ENCODE measurements at places on chromosomes 2 and 18. TPM values are rescaled to one million over a fixed set of nuclear protein-coding genes. Genes with fewer than 3 reads are reported as not detected.
A peak's percentile ranks its signal among the peaks of the same experiment; 100 is the strongest.

DNA sequence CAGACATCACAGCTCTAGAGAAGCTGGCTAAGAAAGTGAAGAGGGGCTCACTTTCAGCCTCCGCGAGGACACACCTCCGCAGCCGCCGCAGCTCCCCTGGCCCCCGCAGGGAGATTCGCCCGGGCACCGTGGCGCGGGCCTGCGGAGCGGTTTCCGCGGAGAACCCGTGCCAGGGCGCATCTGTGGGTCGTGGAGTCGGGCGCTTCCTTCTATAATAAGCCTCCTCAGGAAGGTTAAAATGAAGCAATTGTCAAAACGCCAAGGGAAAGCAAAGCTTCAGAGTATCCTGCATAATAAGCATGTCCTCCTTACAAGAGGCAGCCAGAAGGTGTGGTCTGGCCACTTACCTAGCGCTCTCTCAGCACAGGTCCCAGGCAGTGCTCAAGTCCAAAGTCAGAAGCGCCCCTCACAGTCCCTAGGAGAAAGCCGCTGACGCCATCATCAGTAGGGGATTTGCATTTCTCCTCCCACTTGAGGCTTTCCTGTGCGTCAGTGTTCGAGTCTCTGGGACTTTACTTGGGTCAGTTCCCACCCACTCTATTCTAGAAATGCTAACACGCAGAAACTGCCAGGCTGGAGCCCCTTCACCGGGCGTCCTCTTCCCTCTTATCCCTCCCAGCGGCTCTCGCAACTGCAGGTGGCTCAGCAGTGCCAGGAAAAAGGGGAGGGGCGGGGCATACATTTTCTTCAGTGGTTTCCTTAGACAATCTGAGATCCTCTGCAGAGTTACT lies at the start of gene STAT4:
TSS of gene STAT4 (minus strand) at position 395 of the 731 bp plus-strand sequence. CDS start 2,791 bp downstream, outside the sequence.
- no peaks in the 10 kb centered on the region for H3K4me1 ChIP-seq
- DNase-seq, result peak; percentile 24
- peak within 1 kb of the TSS; percentile 24 for H3K4me3 ChIP-seq
- H3K36me3 ChIP-seq, result no peaks in the 10 kb centered on the region
- no peaks in the 10 kb centered on the region for H3K27me3 ChIP-seq

GRCh38 chr2:31467426-31467825 lies 52.9 kb upstream of the XDH start:
- H3K4me1 ChIP-seq, result no peaks in the 10 kb centered on the region
- DNase-seq, result no peak
- H3K27ac ChIP-seq, result no peak overlapping the region
- no peaks in the 10 kb centered on the region for H3K27me3 ChIP-seq
- H3K36me3 ChIP-seq, result no peaks in the 10 kb centered on the region
- no peak overlapping the region for H3K4me3 ChIP-seq

- no peaks in the 10 kb centered on the region for H3K36me3 ChIP-seq
- no peak within 1 kb of the TSS for H3K27ac ChIP-seq
- peaks cover 13% of the 10 kb centered on the region for H3K27me3 ChIP-seq
- H3K4me1 ChIP-seq, result no peaks in the 10 kb centered on the region
Observed at GRCh38 chr2:70553584-70554337, at the start of gene TGFA. TGFA (minus strand) TSS chr2:70553826; CDS start chr2:70553767, 59 bp downstream.

DNA sequence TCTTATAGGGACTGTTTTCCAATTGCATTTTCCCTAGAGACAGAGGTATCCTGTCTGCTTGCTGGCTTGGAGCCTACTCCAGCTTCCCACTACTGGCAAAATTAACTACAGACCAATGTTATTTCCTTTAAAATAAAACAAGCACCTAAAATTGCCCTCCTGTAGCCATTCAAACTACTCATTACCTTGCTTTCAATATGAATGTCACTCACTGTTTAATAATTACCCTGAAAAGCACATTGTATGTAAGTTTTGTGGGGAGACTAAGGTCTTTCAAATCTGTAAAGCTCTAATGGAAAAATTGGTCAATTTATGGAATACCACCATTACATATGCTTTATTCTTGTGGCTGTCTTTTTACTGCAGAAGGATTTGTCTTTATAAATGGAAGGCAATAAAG lies 87.3 kb downstream of the DOCK10 start:
- H3K27me3 ChIP-seq, result no peaks in the 10 kb centered on the region
- H3K27ac ChIP-seq, result no peak overlapping the region
- no peaks in the 10 kb centered on the region for H3K36me3 ChIP-seq
- no peak overlapping the region for H3K4me3 ChIP-seq
- no peak for DNase-seq

DNA sequence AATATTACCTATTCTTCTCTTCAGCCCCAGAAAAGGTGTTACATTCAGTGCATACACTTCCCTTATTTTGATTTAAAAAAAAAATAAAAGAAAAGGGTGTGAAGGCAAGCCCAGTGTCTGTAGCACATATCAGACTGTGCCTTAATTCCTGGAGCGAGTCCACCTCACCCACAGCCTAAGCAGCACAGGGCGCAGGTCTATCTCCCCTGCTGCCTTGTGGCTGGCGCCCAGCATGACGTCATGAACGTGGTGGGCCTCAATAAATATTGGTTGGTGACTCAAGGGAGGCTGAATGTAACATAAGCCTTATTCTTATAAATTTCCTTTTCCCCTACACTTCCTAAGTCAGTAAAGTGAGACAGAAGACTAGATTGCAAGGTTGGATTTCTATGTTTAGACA lies 26.4 kb downstream of the ST3GAL5 start:
- no peaks in the 10 kb centered on the region for H3K36me3 ChIP-seq
- H3K4me1 ChIP-seq, result no peaks in the 10 kb centered on the region
- H3K27me3 ChIP-seq, result no peaks in the 10 kb centered on the region
- H3K27ac ChIP-seq, result no peak overlapping the region
- no peak overlapping the region for H3K4me3 ChIP-seq

GRCh38 chr2:10305715-10306114 lies 3.0 kb downstream of the HPCAL1 start:
- no peak for DNase-seq
- H3K27me3 ChIP-seq, result no peaks in the 10 kb centered on the region
- H3K4me1 ChIP-seq, result peaks cover 5% of the 10 kb centered on the region
- peak overlapping the region; percentile 86 for H3K27ac ChIP-seq
- H3K36me3 ChIP-seq, result no peaks in the 10 kb centered on the region

GRCh38 chr2:226489775-226490541 lies 309.7 kb downstream of the IRS1 start:
- H3K27ac ChIP-seq, result no peak overlapping the region
- H3K4me1 ChIP-seq, result no peaks in the 10 kb centered on the region
- H3K27me3 ChIP-seq, result no peaks in the 10 kb centered on the region
- no peaks in the 10 kb centered on the region for H3K36me3 ChIP-seq
- H3K4me3 ChIP-seq, result no peak overlapping the region

- H3K4me3 ChIP-seq, result no peak overlapping the region
- H3K27me3 ChIP-seq, result no peaks in the 10 kb centered on the region
- H3K27ac ChIP-seq, result no peak overlapping the region
Observed at GRCh38 chr2:43355399-43355798, 129.0 kb upstream of the ZFP36L2 start.

GRCh38 chr2:163205589-163206254 lies 367.2 kb upstream of the KCNH7 start:
- no peaks in the 10 kb centered on the region for H3K27me3 ChIP-seq
- H3K27ac ChIP-seq, result no peak overlapping the region
- DNase-seq, result no peak
- no peaks in the 10 kb centered on the region for H3K36me3 ChIP-seq
- no peak overlapping the region for H3K4me3 ChIP-seq
- H3K4me1 ChIP-seq, result no peaks in the 10 kb centered on the region

DNA sequence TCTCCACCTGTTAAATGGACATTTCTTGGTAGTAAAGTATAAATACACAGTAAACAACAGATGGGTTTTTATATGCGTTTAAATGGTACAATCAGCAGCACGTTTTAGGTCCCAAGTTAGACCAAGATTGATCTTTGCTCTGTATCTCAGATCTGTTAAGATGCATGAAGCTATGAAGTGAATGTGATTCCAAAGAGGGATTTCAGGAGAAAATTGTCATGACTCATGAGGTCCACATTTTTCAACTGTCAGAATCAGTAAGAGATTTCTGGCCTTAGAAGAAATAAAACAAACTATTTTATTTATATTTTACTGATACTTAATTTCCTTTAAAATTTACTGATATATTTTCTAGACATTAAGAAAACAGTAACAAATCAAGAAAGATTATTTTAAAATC lies 142.7 kb downstream of the EML6 start:
- H3K4me3 ChIP-seq, result no peak overlapping the region
- H3K27me3 ChIP-seq, result no peaks in the 10 kb centered on the region
- no peaks in the 10 kb centered on the region for H3K4me1 ChIP-seq

GRCh38 chr2:208311321-208311720 lies 45.3 kb downstream of the PIKFYVE start:
- no peaks in the 10 kb centered on the region for H3K36me3 ChIP-seq
- H3K27ac ChIP-seq, result no peak overlapping the region
- H3K4me1 ChIP-seq, result no peaks in the 10 kb centered on the region
- DNase-seq, result no peak
- no peaks in the 10 kb centered on the region for H3K27me3 ChIP-seq

Gene TMEM178A
- total RNA-seq, result 3.1 TPM

Gene CDCA7
- total RNA-seq, result 31.0 TPM

Gene UPP2
- total RNA-seq, result not detected

Gene CCBE1
- total RNA-seq, result 10.9 TPM

Gene NT5C1B
- not detected for total RNA-seq

Gene CYRIA
- total RNA-seq, result 4.4 TPM

Gene UGT1A10
- total RNA-seq, result not detected

Gene WNT10A
- total RNA-seq, result not detected

Gene MAP2
- total RNA-seq, result 10.3 TPM
